KBM-7 (cell line): ENCODE measurements at places on chromosomes 3 and 15.
A peak's percentile ranks its signal among the peaks of the same experiment; 100 is the strongest.

DNA sequence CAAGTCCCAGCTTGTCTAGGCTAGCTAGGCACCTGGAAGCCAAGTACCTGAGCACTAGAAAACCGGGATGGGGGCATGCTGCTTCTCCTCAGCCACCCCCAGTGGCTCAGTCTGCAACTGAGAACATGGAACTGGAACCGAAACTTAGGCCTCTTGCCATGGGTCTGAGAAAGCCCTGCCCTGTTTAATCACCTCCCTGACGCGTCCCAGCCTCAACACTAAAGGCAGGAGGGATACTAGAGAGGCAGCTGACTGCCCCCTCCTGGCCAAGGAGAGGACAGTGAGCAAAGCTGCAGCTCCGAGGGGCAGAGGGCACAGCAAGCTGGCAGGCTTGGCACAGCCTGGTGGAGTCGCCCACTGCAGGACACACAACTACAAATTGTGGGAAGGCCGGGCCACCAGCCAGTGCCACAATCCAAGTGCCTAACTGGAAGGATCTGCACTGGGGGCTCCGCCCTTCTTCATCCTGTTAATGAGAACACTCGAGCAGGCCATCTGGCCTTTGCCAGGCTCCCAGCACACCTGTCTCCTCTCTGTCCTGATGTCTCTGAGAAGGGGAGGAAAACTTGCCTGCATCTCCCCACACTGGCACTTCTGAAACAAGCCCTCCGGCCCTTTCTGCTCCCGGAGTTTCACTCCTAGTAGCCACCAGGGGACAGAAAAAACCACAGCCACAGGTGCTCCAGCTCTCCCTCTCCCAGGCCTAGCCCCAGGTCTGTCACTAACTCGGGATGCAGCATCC is 53.7 kb downstream of the BDH1 start:
- DNase-seq = peak; percentile 79

DNA sequence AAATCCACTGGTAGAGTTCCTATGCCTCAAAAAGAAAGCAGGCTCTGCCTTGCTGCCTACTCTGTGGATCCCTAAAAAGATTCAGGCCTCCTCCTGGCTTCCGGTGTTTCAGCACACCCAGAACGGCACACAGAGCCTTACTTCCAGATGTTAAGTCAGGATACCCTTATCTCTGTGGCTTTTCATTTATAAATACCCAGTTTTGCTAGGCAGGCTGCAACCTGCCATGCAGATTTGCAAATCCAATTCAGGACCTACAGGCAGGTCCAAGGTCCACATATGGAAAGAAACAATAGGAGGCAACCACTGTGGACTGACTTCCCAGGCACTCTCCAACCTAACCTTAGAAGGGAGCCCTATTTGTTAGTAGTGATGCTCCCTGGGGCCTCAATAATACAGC is 30.7 kb downstream of the EFL1 start:
- no peak for DNase-seq

- no peak for DNase-seq
Measured at GRCh38 chr3:63809607-63810006, 9.5 kb upstream of the C3orf49 start.

GRCh38 chr3:130963878-130964277 is 62.7 kb downstream of the ASTE1 start:
- DNase-seq = no peak

DNA sequence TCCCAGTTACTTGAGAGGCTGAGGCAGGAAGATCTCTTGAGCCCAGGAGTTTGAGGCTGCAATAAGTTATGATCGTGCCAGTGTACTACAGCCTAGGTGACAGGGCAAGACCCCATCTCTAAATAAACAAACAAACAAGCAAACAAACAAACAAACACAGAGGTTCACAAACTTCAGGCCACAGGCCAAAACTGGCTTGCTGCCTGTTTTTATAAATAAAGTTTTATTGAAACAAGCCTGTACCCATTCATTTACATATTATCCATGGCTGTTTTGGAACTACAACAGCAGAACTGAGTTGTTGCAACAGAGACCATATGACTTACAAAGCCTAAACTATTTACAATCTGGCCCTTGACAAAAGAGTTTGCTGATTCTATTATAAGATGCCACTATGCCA is 6.5 kb downstream of the DYNC1LI1 start:
- no peak for DNase-seq

- no peak for DNase-seq
Measured at GRCh38 chr3:44098656-44099415, 142.8 kb upstream of the TOPAZ1 start.

DNA sequence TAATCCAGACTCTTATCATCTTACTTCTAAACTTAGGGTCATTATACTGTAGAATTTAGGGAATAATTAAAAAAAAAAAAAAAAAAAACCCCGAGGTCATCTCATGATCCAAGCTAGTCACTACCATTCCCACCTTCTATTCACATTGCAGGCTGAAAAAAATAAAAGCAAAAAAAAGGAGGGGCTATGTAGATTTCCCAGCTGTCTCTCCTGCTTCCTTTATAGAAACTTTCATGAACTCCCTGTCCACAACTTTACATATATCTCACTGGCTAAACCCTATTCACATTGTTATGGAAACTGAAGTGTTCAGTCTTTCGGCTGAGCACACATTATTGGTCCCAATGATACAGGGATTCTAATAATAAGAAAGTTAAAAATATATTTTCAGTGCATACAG is 156.2 kb upstream of the TP63 start:
- no peak for DNase-seq

DNA sequence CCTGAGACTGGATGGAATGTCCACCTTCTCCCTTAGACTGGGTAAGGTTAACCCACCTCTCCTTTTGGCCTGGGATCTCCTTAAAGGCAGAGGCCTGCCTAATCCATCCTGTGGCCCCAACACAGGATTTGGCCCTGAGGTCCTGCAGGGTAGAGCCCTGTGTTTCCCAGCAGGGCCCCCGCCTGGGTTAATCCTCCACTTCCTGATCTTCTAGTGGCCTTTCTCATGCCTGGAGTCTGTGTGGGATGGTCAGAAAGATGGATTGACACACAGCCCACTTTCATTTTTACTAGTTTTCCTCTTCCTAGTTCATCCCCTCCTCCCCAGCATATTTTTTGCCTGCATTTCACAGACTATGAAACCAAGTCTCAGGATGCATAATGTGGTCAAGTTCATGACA is 48.9 kb upstream of the SLC6A6 start:
- peak; percentile 13 for DNase-seq

GRCh38 chr3:48747015-48747615 is 30.1 kb upstream of the IP6K2 start:
- DNase-seq = no peak

DNA sequence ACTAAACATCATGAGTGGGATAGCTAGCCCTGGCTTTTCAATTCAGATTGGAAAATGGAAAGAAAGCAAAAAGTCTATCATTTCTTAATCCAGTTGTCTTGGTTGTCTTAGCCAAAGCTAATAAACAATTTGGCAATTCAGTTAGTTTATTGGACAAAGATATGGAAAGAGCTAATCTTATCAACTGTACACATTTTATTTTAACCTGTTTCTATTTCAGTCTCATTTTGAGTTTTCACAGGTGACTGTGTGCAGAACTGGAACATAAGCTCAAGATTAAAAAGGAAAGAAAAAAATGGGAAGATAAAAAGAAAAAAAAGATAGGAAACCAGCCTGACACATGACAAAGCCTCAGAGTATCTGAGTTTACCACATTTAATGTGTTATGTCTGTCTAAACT is 642.6 kb downstream of the SQOR start:
- no peak for DNase-seq
